ENCODE measurements at places on chromosomes 16 and 17.

GRCh38 chr16:27379919-27380318 is 22.1 kb upstream of the IL21R start:
- DNase-seq: no peak

- no peak for DNase-seq
Measured at GRCh38 chr17:40617678-40618240, 29.9 kb downstream of the SMARCE1 start.

DNA sequence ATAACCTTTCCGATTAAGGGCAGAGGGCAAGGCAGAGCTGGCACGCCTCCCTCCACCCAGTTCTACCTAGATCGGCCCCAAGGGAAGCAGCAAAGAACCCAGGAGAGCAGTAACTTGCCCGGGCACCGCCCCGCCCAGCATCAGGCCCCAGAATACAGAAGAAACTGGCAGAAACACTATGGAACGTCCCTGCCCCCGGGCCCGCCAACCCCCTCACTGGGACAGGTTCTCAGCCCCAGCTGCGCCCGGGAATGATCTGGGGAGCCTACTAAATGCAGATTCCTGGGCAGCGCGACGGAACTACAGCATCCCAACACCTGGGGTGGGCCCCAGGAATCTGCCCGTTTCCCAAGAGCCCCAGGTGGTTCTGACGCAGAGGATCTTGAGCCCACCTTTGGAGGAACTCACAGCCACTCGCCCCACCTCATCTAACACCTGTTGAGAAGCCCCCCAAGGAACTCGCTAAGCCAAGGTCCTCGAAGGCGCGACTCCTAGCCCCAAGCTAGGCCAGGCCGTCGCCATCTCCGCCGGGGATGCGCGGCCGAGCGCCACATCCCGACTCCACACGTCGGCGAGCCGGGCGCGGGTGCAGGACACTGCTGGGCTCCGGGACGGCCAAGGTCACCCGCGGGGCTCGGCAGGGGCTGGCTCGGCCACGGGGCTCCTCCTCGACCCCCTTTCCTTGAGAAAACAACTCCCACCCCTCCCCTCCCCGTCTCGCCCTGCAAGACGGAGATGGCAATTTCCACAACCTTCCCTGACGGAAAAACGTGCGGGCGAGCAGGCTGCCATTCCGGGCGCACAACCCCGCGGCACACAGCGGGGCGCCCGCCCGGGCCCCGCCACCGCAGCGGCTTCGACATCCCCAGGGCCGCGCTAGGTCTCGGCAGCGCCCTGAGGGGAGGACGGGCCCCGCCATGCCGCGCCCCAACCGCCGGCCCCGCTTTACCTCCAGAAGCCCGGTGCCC is 913 bp downstream of the CDIP1 start:
- DNase-seq: peak; percentile 51

GRCh38 chr17:14004927-14005620 is 64.2 kb upstream of the COX10 start:
- no peak for DNase-seq

DNA sequence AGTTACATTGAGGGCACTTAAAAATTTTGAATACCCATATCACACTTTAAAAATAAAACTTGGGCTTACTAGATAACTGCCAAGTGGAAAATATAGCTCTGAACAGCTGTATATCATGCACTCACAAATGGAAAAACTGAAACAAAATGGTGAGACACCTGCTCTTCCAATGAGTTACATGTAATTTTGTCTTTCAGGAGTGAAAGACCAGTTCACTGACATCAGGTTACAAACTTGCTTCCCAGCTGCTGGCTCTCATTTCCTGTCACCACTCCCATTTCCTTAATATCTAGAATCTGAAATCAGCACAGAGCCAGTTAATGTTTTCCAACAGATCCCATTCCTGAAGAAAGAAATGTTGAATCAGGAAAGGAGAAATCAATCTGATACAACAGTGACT is 10.8 kb downstream of the CSNK2A2 start:
- no peak for DNase-seq

DNA sequence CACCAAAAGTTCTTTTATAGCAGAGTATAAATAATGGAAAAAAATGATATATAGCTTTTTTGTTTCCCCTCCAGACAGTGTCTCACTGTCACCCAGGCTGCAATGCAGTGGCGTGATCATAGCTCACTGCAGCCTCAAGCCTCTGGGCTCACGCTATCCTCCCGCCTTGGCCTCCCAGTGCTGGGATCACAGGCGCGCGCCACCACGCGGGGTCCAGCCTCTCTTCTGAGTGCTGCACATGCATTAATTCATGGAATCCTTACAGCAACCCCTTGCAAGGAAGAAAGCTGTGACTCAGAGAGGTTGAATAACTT is 18.0 kb upstream of the ZNF629 start:
- no peak for DNase-seq

DNA sequence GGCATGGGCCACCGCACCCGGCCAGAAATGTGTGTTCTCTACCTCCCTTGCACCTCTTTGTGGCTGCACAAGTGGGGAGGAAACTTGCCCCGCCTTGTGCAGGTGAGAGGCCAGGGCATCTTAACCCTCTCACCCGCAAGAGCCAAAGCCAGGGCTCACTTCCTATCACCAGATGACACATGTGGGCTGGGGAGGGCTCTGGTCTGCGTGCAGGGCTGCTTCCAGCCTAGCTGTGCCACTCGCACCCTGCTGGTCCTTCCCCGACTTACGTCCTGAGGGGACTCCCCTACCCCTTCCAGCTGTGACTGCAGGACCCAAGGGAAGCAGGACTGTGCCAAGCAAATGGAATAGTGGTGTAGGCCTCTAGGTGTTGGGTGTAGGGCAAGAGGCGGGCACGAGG is 6.9 kb downstream of the MIEF2 start:
- DNase-seq: no peak

DNA sequence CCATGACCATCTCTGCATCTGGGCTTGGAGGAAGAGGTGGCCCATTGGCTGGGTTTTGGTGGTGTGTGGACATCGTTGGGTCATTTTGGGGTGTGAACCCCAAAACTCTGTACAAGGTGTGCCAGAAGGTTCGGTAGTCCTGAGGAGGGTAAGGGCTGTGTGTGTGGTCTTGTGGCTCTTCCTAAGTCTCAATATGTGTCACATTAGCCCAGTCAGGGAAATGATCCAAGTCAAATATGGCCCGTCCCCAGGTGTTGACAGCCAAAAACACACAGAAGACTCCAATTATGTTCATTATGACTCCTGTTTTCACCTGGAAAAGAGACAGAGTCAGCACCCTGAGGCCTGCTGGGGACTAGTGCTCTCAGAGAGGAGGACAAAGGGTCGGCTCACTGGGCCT is 27.1 kb downstream of the SLC13A5 start:
- DNase-seq: no peak

All from NCI-H2171 (cell line).